NCI-H2029 (cell line): ENCODE measurements at places on chromosomes 3 and 15.

GRCh38 chr15:38255690-38256089 is 3.1 kb downstream of the SPRED1 start:
- no peak for DNase-seq

DNA sequence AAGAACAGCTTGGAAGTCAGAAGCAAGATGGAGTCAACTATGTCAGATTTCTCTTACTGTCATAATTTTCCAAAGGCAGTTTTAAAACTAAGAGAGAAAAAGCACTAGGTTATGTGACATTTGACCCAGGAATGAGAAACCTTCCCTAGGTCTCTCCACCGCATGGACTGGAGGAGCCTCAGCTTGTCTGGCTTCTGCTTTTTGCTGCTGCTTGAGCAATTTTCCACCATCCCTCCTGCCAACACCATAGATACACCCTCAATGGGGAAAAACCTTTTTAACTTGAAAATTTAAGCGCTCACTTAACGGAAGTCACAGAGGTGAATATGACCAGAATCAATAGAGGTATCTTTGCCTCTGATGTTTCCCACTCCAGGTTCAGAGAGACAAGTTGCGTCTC is 17.8 kb upstream of the IREB2 start:
- no peak for DNase-seq

- no peak for DNase-seq
These were observed 36.7 kb upstream of the SECISBP2L start for GRCh38 chr15:49082960-49083359.

DNA sequence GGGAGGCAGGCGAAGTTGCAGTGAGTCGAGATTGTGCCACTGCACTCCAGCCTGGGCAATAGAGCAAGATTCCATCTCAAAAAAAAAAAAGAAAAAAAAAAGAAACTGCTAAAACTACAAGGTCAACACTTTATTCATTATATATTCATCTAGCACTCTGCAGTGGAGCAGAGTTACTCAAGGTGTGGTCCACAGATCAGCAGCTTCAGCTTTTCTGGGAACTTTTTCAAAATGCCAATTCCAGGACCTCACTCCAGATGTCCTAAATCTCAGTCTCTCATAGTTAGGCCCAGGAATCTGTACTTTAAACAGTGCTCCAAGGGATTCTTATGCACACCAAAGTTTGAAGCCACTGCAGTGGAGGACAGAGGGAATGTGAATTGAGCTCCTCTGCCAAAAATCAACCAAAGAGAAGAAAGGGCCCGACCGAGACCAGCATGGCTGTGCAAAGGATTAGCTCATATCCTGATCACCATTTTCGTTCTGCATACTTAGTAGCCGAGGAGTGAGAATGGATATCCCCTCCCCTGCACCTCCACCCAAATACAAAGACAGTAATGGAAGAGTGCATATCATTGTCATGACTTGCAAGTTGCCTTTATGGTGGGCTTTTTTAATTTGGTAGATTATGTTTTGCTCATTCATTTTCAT is 201.9 kb downstream of the MEX3B start:
- DNase-seq: no peak

- DNase-seq: no peak
These were observed 161.9 kb upstream of the TNIK start for GRCh38 chr3:171622126-171622525.

DNA sequence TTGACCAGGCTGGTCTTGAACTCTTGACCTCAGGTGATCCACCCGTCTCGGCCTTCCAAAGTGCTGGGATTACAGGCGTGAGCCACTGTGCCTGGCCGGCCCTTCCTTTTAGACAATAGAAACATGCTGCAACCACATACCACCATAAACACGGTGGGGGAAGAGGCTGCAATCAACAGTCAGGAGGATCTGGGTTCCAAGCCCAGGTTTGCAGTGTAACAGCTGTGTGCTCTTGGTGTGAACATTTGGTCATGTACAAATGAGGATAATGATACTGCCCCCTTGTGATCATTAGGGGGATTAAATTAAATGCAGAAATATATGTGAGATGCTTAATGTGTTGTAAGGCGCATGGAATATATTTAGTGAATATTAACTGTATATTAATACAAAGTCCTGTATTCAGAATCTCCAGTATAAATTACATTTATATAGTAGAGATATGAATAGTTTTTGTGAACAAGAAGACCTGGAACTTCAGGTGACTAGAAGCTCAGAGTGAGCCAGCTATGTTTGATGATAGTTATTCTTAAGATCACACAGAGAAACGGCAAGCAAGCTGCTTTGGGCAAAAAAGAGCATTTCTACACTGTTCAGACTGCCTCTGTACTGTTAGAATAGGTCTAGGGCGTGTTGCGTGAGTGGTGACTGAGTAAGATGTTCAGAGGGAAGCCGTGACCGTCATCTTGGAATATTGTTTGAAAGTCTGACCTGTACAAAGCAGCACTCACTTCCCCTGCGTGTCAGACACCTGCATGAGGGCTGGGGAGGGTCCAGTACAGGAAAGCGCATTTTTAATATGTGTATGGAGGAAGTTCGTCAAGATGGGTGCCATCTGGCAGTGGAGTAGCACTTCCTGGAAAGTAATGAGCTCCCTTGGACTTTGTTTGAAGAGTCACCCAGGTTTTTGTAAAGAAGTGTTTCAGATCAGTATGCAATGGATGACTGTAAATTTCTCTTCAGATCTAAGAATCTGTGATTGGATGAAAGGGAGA is 125.8 kb downstream of the PGPEP1L start:
- peak; percentile 18 for DNase-seq

DNA sequence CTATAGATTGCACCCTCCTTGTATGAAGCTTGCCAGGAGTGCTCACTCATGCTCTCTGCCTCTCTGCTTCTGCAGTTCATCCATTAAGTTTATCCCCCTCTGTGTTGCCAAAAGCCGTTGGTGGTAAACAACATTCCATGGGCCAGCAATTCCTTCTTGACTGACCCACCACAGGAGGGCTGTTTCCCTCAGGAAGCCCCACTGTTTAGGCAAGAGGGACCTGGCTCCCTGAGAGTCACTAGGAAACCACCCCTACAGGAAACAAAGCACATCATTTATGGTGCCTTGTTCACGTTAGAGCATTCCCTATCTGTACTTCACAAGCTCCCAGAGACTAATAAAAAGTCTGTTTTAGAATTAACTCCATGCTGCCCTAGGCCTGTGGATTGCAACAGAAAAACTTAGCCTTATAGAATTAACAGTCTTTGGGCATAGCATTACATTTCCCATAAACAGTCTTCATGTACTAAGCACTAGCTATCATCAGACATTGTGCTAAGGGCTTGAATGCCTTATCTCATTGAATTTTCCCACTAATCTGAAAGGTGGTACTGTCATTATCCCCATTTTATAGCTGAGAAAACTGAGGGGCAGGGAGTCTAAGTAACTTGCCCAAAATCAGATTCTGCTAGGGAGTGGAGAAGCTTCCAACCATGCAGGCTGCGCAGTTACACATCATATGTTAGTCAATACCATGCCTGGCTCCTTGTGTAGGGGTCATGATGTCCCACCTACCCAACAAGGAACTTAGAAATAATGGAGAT is 149.9 kb downstream of the SHQ1 start:
- DNase-seq: no peak

DNA sequence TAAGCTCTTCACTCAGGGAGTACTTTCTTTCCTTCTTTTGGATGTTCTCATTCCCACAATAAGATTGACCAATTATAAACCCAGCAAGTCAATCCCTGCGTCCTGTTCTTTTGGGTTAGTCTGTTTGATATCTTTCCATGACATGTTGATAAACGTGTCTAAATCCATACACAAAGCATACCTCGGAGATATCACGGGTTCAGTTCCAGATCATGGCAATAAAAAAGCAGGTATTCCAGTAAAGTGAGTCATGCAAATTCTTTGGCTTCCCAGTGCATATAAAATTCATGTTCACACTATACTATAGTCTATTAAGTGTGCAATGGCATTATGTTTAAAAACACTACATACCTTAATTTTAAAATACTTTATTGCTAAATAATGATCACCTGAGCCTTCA is 667.7 kb downstream of the MAGI1 start:
- no peak for DNase-seq

GRCh38 chr15:56910801-56911200 is 7.6 kb upstream of the TCF12 start:
- no peak for DNase-seq

DNA sequence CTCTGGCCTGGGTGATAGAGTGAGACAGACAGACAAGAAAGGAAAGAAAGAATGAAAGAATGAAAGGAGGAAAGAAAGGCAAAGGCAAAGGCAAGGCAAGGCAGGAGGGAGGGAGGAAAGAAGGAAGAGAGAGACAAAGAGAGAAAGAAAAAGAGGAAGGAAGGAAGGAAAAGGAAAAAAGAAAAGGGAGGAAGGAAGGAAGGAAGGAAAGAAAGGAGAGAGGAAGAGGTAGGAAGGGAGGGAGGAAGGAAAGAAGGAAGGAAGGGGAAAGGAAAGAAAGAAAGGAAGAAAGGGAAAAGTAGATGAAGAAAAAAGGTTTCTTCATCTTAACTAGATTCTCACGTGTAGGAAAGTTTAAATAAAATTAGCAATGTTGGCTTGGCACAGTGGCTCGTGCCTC is 142.2 kb downstream of the GREM1 start:
- DNase-seq: no peak

DNA sequence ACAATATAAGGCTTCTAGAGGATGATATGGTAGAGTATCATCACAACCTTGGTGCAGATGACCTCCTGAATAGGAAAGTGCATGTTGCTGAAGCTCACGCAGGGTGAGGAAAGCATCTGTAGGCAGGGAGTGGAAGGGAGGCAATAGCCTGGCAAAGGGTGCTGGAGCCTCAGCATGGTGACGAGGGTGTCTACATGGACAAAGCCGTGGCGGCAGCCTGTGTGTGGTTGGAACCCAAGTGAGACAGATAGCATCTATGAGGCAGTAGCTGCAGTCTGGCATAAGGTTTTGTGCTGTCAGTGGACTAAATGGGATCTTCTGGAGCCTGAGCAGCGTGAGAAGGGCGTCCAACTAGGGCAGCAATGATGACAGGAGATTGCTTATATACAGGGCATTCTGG is 132.5 kb downstream of the DLG1 start:
- no peak for DNase-seq

DNA sequence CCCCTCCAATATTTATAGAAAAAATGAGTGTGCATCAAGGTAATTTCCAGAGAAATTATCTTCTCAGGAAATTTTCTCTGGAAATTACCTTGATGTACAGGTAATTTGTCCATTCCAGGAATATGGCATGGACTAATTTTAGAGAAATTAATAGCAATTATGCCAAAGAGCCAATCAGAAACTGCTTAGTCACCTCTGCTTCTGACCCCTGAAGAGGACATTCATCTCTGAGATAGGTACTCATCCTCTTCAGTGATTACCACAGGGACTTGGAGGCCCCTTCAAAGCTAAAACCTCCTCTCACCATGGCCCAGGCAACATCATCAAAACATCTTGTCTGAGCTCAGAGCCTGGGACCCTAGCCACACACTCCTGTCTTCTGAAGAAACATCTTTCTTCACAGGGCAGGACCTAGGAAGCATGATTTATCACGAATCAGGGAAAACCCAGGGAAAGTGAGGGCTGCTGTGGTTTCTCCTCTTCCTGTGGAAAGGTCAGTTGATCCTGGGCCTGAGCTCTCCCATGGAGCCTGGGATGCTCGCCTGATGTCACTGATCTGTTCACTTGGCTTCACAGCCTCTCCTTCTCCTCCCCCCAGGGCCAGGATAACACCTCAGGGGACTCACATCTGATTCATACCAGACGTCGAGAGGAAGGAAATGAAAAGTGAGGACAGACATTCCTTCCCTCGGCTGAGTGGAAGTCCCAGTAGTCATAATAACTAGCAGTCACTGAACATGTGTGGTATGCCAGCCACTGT is 210.5 kb downstream of the DTWD1 start:
- DNase-seq: no peak

DNA sequence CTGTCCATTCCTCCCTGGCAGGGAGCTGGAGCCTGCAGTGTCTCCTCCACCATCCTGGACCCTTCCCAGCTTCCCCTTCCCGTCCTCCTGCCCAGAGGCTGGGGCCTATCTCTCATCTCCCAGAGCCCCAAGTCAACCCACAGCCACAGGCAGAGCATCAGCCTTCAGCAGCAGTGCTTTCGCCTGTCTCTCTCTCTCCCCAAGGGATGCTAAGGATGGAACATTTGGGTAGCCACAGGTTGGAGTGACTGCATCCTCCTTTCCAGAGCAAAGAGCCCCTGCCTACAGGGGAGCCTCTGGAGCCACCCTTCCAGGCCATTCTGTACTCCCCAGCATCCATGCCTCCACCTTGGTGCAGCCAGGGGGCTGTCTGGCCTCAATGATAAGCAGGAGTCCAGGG is 4.2 kb downstream of the PLCB2 start:
- DNase-seq: no peak

GRCh38 chr3:155889952-155890351 is 19.5 kb downstream of the GMPS start:
- DNase-seq: no peak

- DNase-seq: no peak
These were observed 676 bp downstream of the CNOT10 start for GRCh38 chr3:32685543-32686185.

GRCh38 chr3:71974786-71975185 is 189.8 kb upstream of the PROK2 start:
- no peak for DNase-seq

GRCh38 chr15:52112203-52112750 is 298 bp downstream of the BCL2L10 start:
- peak; percentile 3 for DNase-seq

- DNase-seq: peak; percentile 57
These were observed 1.7 kb downstream of the TIPARP start for GRCh38 chr3:156675830-156676767.
